G401 (cell line): ENCODE measurements at places on chromosomes 6 and 20.

GRCh38 chr6:119182875-119183274 is 104.4 kb upstream of the FAM184A start:
- no peak for DNase-seq

- peak; percentile 64 for DNase-seq
Measured at GRCh38 chr20:41178904-41179432, 41.6 kb downstream of the PLCG1 start.

DNA sequence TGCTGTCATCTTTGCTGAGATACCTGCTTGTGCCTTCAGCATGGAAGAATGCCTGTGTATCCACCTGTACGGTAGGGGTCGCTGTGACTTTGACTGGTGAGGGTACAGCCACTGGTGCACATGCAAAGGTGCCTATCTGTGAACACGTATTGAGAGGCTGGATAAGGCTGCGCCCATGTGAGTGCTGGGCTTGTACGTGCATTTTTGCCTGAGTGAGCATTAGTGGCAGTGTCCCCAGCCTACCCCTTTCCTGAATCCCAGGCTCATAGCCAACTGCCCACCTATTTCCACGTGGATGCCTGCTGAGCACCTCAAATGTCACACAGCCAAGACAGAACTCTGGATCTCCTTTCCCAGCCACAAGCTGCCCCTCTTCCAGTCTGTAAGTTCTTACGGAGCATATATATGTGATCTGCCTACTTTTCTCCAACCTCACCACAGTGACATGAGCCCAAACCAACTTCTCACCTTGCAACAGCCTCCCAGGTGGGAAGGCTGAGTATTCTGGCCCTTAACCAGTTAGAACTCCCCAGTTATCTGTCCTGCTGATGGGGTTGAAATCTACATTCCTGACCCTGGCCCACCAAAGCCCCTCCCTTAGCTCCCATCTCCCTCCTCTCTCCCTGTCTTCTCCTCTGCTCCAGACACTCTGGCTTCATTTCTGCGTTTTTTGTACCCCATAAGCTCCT is 1.1 kb upstream of the SLC2A10 start:
- DNase-seq = no peak

GRCh38 chr6:75337835-75338580 is 53.4 kb upstream of the TMEM30A start:
- no peak for DNase-seq

GRCh38 chr6:82842721-82843120 is 222.9 kb downstream of the UBE3D start:
- DNase-seq = no peak

- no peak for DNase-seq
Measured at GRCh38 chr6:159169193-159169555, at the start of gene FNDC1. TSS of gene FNDC1 (plus strand) at chr6:159169400. CDS start at chr6:159169597, 197 bp downstream.

DNA sequence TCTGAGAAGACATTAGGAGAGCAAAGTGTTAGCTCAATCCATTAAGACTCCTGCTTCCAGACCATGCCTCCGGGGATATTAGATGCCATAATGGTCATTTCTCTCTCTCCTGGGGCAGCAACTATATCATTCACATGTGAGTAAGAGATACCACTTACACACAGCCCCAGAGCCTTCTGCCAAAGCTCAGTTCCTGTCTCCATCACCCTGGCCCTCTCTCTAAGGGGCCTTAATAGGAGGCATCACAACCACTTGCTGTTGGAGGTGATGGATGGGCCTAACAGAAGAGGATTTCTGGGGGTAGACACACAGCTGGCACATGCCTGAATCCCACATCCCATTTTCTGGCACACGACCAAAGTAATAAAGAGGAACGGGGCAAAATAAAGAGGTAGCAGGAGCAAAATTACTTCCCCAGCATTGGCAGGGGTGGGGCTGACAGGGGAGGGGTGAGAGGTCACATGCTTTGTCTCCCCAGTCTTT is 34.0 kb upstream of the VSTM2L start:
- DNase-seq = no peak
